Placental epithelial cell (primary cell): ENCODE measurements at places on chromosomes 4 and X. TPM values are rescaled to one million over a fixed set of nuclear protein-coding genes. Genes with fewer than 3 reads are reported as not detected.

Gene F8A1
- 4.3 and 7.9 TPM in 2 replicates for total RNA-seq

Gene GJB1
- total RNA-seq: not detected in 2 replicates

Gene ERVMER34-1
- total RNA-seq: 0.33 and 0.39 TPM in 2 replicates

Gene SCD5
- 82.4 and 173 TPM in 2 replicates for total RNA-seq

Gene GATA1
- not detected in 2 replicates for total RNA-seq

Gene SLC25A53
- total RNA-seq: 5.3 and 11.0 TPM in 2 replicates

Gene UPF3B
- total RNA-seq: 0.43 and 3.1 TPM in 2 replicates

Gene CXCL1
- total RNA-seq: not detected in 2 replicates

Gene MND1
- 2.1 and 2.7 TPM in 2 replicates for total RNA-seq

Gene POU3F4
- not detected in 2 replicates for total RNA-seq

Gene MAPK10
- 0.65 and 5.1 TPM in 2 replicates for total RNA-seq

Gene PGAM4
- total RNA-seq: not detected in 2 replicates

Gene DHRSX
- 12.3 and 18.5 TPM in 2 replicates for total RNA-seq

Gene EXOC1L
- not detected in 2 replicates for total RNA-seq

Gene PRDM8
- not detected in 2 replicates for total RNA-seq

Gene AFP
- total RNA-seq: 2.3 TPM in 1 of 2 replicates, not detected in the other

Gene PALLD
- total RNA-seq: 89.1 and 130 TPM in 2 replicates

Gene SUPT20HL2
- total RNA-seq: not detected in 2 replicates
